ENCODE measurements at places on chromosomes 4 and X. TPM values are rescaled to one million over a fixed set of nuclear protein-coding genes. Genes with fewer than 3 reads are reported as not detected.

SOWAHD gene
- total RNA-seq: 2.7 TPM

SPANXD gene
- total RNA-seq: not detected

SPIN3 gene
- total RNA-seq: 11.0 TPM

CT45A2 gene
- not detected for total RNA-seq

MXRA5 gene
- 6.1 TPM for total RNA-seq

VAMP7 gene
- total RNA-seq: 32.9 TPM

CXCL3 gene
- total RNA-seq: 30.8 TPM

ZDHHC9 gene
- 33.6 TPM for total RNA-seq

CTAG1A gene
- not detected for total RNA-seq

MYOZ2 gene
- total RNA-seq: 0.20 TPM

DUX4 gene
- not detected for total RNA-seq

MAP7D2 gene
- total RNA-seq: 1.7 TPM

XAGE2 gene
- total RNA-seq: not detected

SNCA gene
- 3.1 TPM for total RNA-seq

DMRTC1B gene
- not detected for total RNA-seq

FRAS1 gene
- 1.2 TPM for total RNA-seq

FHDC1 gene
- 14.1 TPM for total RNA-seq

POU4F2 gene
- total RNA-seq: not detected

TNIP3 gene
- 1.1 TPM for total RNA-seq

DIPK2B gene
- 1.9 TPM for total RNA-seq

RPA4 gene
- total RNA-seq: 2.3 TPM

INTU gene
- total RNA-seq: 8.2 TPM

ODAPH gene
- not detected for total RNA-seq

MFSD8 gene
- total RNA-seq: 27.9 TPM

WAS gene
- 8.6 TPM for total RNA-seq

TXK gene
- 3.1 TPM for total RNA-seq

ZFP42 gene
- not detected for total RNA-seq

PITX2 gene
- 0.81 TPM for total RNA-seq

HPGD gene
- total RNA-seq: 177 TPM

XAGE1B gene
- not detected for total RNA-seq

USP17L21 gene
- total RNA-seq: not detected

CLDN2 gene
- total RNA-seq: 0.70 TPM

MAGIX gene
- 9.5 TPM for total RNA-seq

GNRHR gene
- not detected for total RNA-seq

GPM6B gene
- total RNA-seq: 4.4 TPM

GLRB gene
- 5.2 TPM for total RNA-seq

PFKFB1 gene
- not detected for total RNA-seq

NMU gene
- 1.5 TPM for total RNA-seq

FSTL5 gene
- not detected for total RNA-seq

LRP2BP gene
- 0.35 TPM for total RNA-seq

CLTRN gene
- 0.48 TPM for total RNA-seq

PTCHD1 gene
- 0.63 TPM for total RNA-seq

IL3RA gene
- total RNA-seq: 11.6 TPM

MGARP gene
- not detected for total RNA-seq

ESX1 gene
- total RNA-seq: not detected

FGD1 gene
- total RNA-seq: 3.5 TPM

APOO gene
- total RNA-seq: 38.7 TPM

BTC gene
- 6.3 TPM for total RNA-seq

KDR gene
- total RNA-seq: 2.4 TPM

UGT2B10 gene
- total RNA-seq: 0.46 TPM

VSIG4 gene
- total RNA-seq: 79.9 TPM

CLCN5 gene
- 10.0 TPM for total RNA-seq

AMTN gene
- not detected for total RNA-seq

TLL1 gene
- total RNA-seq: 2.4 TPM

GABRE gene
- total RNA-seq: 25.7 TPM

All from mucosa of descending colon (tissue), 3 donors.